ENCODE measurements at places on chromosomes 2 and 18.

DNA sequence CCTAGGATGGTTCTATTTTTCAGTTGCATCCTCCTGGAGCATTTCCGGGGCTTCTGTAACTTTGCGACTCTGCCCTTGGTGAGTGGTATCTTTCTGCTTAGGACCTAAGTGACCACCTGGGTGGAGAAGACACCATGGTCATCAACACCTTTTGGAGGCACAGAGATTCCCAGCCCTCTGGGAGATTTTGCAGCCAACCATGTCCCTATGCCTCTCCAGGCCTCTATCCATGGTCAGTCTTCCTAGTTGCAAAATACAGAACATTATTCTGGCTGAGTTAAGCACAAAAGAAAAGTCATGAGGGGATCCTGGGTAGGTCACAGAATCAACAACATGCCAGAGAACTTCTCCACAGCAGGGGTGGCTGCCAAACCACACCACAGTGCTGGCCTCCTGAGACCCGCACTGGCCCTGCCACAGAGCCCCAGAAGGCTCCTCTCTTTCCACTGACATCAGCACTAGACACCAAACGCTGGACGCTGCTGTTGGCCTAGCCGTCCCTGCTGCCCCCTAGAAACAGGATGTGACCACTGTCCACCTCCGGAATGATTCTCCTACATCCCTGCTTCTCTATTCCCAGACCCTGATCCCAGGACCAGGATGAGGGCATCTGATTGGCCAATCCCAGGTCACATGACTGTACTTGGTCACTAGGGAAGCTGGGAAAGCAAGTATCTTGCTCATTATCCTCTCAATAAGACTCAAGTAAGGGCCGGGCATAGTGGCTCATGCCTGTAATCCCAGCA is 47.7 kb downstream of the SMAD7 start:
- peak; percentile 65 for DNase-seq

- peak; percentile 33 for DNase-seq
Measured at GRCh38 chr2:112750560-112750843, 13.9 kb downstream of the CKAP2L start.

DNA sequence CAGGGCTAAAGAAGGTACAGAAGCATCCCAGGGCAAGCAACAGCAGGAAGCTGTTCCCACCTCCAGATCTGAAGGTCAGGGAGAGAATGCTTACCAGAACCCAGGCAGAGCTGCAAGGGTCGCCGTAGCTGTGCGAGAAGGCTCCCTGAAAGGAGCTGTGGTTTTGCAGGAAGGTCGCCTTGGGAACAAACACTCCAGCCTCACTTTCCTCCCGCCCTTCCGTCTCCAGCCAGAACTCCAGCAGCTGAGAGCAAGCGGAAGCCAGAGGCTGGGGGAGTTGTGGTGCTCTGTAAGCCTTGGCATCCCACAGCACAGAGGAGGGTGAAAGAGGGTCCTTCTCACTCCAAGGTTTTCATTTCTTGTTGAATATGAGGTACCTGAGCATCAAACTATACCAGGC is 18.3 kb upstream of the ICOS start:
- DNase-seq, result no peak

DNA sequence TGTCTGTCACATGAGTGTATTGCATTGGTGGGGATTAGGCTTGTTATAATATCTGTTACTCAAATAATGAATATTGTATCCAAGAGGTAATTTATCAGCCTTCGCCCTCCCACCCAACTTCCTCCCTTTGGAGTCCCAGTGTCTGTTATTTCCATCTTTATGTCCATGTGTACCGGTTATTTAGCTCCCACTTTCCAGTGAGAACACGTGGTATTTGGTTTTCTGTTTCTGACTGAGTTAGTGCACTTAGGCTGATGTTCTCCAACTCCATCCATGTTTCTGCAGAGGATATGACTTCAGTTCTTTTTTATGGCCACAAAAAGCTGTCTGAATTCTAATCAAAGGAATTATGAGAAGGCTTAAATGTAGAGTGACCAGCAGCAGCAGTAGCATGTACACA is 104.0 kb upstream of the ARHGAP28 start:
- DNase-seq, result no peak

DNA sequence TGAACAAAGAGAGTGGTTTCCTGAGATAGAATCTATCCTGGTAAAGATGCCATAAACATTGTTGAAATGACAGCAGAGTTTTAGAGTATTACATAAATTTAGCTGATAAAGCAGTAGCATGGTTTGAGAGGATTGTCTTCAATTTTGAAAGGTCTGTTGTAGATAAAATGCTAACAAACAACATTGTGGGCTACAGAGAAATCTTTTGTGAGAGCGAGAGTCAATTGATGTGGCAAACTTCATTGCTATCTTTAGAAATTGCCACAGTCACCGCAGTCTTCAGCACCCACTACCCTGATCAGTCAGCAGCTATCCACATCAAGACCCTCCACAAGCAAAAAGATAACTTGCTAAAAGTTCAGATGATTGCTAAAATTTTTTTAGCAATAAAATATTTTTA is 17.5 kb downstream of the VRK2 start:
- no peak for DNase-seq

All from fibroblast of skin of right biceps (primary cell).